ENCODE measurements at places on chromosomes 5 and 9. TPM values are rescaled to one million over a fixed set of nuclear protein-coding genes. Genes with fewer than 3 reads are reported as not detected.

TMEM252 gene
- not detected for total RNA-seq

PIP5K1B gene
- 1.3 TPM for total RNA-seq

SH2D3C gene
- total RNA-seq, result 5.8 TPM

WNT8A gene
- total RNA-seq, result not detected

SLF1 gene
- 5.3 TPM for total RNA-seq

FAM200C gene
- 1.7 TPM for total RNA-seq

OR13C9 gene
- total RNA-seq, result not detected

FCN2 gene
- total RNA-seq, result not detected

DIAPH1 gene
- 78.8 TPM for total RNA-seq

SLC1A1 gene
- total RNA-seq, result 6.4 TPM

SCGB3A2 gene
- 0.82 TPM for total RNA-seq

SLC6A18 gene
- total RNA-seq, result not detected

ADAMTSL1 gene
- 12.6 TPM for total RNA-seq

LCN1 gene
- not detected for total RNA-seq

NINJ1 gene
- total RNA-seq, result 26.9 TPM

RNF183 gene
- not detected for total RNA-seq

- no peak for DNase-seq
These were observed 16.6 kb upstream of the DCAF12 start for GRCh38 chr9:34143116-34143515.

DNA sequence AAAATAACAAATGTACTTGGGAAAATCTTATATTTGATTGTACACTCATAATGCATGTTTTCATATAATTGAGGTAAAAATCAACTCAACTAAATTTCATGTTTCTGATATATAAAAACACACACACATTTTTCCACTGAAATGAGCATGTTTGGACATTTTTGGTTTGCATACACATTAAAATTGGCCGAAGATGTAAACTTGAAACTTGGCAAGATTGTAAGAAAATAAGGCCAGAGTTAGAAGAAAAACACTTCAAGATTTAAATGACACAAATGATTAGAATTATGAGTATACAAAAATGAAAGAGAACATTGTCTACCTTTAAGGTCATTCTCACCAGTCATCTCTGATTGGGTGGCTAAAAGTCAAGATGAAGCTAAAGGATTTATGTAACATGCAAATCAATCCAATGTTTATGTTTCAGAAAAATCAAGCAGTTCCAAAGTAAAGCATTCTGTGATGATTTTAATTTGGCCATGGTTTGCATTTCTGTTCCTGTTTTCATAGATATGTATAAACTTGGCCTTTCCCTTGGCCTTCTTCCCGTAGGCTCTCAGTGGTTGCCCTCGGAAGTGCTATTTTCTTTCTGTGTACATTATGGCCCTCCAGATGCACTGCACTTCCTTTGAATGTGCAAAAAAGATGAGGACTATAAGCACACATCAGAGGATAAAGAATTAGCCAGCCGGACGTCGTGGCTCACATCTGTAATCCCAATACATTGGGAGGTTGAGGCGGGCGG is 1105.4 kb upstream of the DMAC1 start:
- no peak for DNase-seq

GRCh38 chr5:134188092-134188491 is 11.3 kb upstream of the SKP1 start:
- no peak for DNase-seq

DNA sequence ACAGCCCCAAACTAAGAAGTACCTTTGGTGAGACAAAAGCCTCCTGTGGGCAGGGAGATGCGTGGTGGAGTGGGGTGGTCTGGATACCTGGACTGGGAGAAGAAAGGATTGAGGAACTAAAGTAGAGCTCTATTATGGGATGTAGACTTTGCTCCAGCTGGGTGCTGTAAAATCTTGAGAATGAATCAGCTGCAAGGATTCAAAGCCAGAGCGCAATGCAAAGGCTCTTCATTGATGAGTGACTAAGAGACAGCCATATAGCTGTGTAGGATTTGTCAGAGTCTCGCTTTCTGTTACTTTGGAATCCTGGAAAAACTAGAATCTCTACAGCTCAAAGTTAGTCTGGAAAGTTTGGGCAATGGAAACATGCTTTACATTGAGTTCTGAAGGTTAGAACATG is 159.9 kb downstream of the TAF11L14 start:
- DNase-seq, result no peak

GRCh38 chr9:78239506-78239905 is 3.6 kb downstream of the CEP78 start:
- DNase-seq, result no peak

DNA sequence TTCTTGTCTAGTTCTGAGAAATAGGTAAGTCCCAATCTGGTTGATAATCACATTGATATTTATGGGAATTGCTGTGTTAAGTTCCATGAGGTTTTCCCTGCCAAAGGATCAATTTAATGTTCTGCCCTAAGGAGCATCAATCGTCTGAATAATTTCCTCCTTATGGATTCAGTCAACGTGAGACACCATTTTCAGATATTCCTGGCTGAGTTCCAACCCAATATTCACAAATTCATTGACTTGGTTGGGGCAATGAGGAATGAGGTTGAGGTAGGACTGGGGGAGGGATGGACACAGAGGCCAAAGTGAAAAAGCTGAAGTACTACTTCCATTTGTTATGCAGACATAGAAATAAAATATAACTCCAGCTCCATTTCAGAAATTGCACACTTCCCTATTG is 99.1 kb downstream of the ZNF622 start:
- DNase-seq, result no peak

- DNase-seq, result peak; percentile 72
These were observed 44.2 kb upstream of the COL15A1 start for GRCh38 chr9:98899408-98900056.

DNA sequence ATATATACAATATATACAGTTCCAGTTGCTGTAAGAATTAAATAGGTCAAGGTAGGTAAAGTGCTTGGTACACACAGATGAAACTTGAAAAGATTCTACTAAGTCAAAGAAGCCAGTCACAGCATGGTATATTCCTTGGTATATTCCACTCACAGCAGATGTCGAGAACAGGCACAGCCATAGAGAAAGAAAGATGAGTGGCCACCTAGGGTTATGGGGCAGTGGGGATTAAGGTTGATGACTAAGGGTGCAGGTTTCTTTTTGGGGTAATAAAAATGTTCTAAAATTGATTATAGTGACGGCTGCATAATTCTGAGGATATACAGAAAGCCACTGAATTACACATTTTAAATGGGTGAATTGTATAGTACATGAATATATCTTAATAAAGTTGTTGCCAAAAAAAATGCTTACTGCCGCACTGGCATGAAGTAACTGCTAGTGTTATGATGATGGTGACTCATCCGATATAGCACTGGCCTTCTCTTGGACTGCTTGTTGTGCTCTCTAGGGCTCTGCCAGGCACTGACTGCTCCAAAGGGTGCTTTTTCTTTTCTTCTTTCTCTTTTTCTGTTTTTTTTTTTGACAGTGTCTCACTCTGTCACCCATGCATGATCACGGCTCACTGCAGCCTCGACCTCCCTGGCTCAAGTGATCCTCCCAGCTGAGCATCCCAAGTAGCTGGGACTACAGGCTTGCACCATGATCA is 23.5 kb downstream of the TBC1D2 start:
- peak; percentile 87 for DNase-seq

GRCh38 chr9:121372239-121373010 is 2.4 kb upstream of the STOM start:
- DNase-seq, result no peak

- DNase-seq, result no peak
These were observed 31.6 kb downstream of the EXD3 start for GRCh38 chr9:137391411-137391754.

GRCh38 chr9:97039514-97039860 is 545 bp upstream of the CTSV start:
- DNase-seq, result peak; percentile 49

DNA sequence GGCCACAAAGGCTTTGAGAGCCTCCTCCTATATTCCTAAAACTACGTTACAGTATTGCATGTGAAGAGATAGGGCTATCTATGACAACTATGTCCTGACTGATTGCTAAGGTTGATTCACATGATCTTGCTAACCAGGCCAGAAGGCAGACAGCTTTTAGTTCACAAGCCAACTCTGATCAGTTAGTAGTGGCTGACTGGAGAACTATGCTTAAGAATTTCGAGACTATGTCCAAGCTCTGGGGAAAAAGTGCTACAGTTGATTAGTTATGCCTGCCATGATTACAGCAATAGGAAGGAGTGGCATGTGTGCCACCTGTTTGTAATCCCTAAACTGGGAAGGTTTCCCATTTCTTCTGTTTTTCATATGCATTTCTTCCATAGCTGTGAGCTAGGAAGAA is 223.4 kb downstream of the DOCK8 start:
- no peak for DNase-seq

DNA sequence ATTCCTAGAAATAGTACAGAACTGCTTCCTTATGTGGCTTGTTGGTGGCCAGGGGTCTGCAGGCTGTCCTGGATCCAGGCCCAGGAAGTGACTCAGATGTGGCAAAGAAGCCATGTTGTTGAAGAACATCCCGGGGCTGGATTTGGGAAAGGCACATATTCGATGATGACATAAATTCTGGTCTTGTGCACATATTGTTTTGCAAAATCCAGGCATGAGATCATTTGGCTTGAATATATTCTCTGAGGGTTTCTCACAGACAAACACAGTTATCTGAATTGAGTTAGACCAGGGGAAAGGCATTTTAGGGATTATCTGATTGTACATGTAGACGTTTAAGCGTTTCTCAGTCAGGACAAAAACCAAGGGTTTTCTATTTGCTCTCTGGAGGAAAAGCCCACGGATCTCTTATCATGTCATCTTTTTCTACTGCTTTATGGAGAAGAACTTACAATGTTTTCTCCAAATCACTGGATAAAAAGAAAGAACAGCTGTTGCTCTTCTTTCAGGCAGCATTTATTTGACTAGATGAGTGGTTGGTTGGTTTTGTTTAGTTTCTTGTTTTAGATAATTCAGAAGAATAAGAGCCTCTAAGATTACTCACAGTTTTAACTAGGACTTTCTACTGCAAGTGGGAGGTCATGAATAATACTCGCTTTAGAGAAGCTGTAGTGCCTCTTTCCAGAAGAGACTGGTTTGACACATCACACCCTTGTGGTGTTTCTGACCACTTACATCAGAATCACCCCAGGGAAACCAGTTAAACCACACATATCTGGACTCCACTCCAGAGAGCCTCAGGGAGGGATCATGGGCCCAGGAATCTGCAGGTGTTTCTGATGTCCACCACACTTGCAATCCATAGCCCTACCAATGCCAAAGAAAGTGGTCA is 29.5 kb upstream of the LHFPL2 start:
- peak; percentile 98 for DNase-seq

GRCh38 chr5:123810746-123811340 is 298.9 kb downstream of the CSNK1G3 start:
- DNase-seq, result no peak

DNA sequence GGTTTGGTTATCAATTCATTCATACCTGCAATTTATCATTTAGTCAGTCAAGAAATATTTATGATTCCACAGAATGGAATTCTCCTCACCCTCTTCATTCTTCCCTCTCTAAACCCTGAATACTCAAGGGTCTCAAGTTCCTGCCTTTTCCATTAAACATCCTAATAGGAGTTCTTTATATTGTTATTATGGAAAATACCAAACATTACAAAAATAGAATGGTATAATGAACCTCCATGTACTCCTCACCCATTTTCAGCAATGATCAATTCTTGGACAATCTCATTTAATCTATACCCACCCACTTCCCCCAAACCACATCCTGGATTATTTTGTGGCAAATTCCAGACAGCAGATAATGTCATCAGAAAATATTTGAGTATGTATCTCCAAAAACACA is 74.5 kb downstream of the ADAMTS12 start:
- peak; percentile 74 for DNase-seq

DNA sequence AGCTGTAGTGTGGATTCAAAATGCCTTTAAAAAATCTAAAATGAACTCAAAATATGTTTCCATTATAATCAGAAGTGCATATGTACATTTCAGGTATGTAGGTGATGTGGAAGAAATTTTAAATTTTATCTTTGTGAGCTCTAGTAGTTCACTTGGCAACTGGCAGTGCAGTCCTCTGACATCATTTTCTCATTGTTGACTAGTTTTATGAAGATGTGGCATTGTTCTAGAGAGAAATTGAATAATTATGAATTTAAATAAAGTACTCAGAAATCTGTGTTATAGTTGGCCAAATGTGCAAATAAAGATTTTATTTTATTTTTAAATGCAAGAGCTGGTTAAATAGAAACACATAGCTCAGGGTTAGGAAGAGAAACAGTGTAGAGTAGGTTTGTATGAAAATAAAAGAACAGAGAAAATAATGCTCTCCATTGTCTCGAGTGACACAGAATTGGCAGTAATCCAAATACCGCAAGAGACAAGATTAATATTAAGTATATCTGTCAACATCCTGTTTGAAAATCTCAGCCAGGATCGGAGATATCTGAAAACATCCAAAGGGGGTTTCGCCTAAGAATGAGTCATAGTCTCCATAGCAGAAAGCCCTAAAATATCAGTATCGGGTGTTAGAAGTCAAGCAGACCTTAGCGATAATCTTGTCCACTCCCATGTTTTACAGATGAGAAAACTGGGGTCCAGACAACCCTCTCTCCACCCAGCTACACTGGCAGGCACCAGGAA is 189.4 kb downstream of the CCDC192 start:
- peak; percentile 77 for DNase-seq

- no peak for DNase-seq
These were observed 60.7 kb downstream of the BHMT start for GRCh38 chr5:79172269-79172668.

DNA sequence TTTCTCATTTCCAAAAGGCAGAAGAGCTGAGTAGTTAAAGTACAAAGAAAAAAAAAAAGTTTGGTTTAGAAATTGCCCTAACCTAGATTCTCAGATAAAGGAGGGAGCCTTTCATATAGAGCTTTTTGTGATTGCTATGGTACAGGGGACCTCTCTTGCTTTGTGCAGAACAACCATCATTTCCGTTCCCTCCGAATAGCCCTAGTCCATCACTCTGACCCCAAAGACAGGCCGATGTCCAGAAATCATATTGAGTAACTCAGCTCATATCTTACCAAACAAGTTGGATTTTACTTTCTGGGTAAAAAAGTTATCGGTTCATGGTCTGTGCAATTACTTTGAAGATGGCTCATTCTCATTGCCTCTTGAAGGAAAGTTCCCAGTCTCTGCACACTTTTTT is 36.7 kb upstream of the COL15A1 start:
- no peak for DNase-seq

- no peak for DNase-seq
These were observed 38.6 kb downstream of the PHF2 start for GRCh38 chr9:93614830-93615468.

DNA sequence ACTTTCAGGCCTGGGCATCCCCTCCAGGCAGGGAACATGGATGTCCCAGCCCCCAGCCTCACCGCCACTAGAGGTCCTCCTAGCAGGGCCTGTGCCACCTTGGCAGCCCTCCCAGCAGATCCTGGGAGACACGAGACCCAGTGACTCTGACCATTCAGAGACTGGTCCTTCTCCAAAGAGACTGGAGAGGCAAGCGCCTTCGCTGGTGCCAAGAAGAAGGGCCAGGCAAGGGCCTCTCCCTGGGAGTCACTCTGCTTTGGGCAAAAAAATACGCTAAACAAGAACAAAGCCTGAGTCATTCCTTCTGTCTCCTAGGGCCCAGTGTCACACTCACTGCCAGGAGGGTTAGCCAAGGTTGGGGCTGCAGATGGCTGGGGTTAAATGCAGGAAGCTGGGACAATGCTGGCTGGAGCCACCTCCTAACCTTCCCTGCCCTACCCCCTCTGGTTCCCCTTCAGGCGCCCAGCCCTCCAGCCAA is 35.3 kb upstream of the SMIM23 start:
- DNase-seq, result peak; percentile 10

GRCh38 chr5:72242796-72243475 is 77.1 kb downstream of the MRPS27 start:
- peak; percentile 80 for DNase-seq
